Stimulated activated CD4-positive, alpha-beta T cell treated with anti-CD3 and anti-CD28 coated beads, Interleukin-15, amount 100 ng/mL, for 24 hours (primary cell): ENCODE measurements at places on chromosomes 5 and 9.

DNA sequence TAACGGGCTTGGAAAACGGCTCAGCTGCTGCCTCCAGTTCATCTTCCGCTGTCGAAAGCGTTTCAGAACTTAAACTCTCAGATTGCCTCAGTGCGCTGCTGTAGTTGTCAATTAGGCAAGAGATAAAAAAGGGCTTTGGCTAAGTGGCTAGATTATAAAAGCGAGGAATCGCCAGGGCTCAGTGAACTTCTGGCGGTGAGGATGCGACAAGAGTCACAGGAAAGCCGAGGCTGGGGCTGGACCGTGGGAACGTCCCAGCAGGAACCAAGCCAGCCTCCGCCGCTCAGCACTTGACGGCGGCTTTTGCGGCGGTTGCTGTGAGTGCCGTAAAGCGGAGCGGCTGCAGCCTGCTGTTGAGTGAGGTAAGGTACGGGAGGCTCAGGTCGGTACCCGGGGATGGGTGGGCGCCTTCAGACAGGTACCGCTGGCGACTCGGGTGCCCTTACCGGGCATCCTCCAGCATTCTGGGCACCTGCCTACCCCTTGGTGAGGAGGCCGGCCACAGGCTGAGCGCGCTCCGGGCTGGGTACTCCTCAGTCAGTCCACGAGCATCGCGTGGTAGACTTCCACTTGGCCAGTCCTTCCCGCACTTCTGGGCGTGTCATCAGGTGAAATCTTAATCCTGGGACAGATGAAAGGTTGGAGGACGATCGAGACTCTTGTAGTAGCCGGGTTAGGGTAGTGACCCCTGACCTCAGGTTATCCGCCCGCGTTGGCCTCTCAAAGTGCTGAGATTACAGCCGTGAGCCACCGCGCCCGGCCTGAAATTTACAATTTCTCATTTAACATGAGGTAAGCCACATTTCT, at the start of gene FKTN:
TSS of gene FKTN (plus strand) at position 328 of the 807 bp plus-strand sequence. CDS start 16,902 bp downstream, outside the sequence.
- peak; percentile 90 for DNase-seq

GRCh38 chr5:90690307-90690706, 131.7 kb downstream of the ADGRV1 start:
- DNase-seq = no peak

DNA sequence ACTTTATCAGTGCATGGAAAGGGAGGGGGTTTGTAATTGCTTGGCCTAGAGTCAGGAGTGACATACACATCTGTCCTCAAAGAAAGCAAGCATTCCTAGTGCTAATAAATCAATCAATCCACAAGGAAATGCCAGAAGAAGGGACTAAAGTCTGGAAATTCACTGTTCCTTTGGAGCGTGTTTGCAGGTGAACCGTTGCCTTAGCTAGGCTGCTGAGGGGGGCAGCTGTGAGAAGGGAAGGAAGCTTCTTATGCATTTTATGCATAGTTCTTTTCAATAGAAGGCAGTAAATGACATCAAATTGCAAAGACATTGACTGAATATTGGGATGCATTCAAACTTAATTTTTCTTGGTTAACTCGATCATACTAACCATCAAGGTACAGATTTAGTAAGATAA, 1092.5 kb upstream of the SEMA6A start:
- no peak for DNase-seq

- DNase-seq = no peak
These were observed 281.7 kb upstream of the TRPM3 start for GRCh38 chr9:71403106-71403505.

GRCh38 chr9:138061631-138062030, 184.0 kb downstream of the CACNA1B start:
- DNase-seq = no peak

- no peak for DNase-seq
These were observed 24.9 kb downstream of the GNAQ start for GRCh38 chr9:78006734-78007133.

GRCh38 chr9:32968101-32969011, 33.1 kb downstream of the APTX start:
- DNase-seq = peak; percentile 63

- no peak for DNase-seq
These were observed 334.4 kb downstream of the KCTD16 start for GRCh38 chr5:144504929-144505577.

GRCh38 chr9:74463825-74464224, 33.3 kb upstream of the RORB start:
- DNase-seq = no peak

DNA sequence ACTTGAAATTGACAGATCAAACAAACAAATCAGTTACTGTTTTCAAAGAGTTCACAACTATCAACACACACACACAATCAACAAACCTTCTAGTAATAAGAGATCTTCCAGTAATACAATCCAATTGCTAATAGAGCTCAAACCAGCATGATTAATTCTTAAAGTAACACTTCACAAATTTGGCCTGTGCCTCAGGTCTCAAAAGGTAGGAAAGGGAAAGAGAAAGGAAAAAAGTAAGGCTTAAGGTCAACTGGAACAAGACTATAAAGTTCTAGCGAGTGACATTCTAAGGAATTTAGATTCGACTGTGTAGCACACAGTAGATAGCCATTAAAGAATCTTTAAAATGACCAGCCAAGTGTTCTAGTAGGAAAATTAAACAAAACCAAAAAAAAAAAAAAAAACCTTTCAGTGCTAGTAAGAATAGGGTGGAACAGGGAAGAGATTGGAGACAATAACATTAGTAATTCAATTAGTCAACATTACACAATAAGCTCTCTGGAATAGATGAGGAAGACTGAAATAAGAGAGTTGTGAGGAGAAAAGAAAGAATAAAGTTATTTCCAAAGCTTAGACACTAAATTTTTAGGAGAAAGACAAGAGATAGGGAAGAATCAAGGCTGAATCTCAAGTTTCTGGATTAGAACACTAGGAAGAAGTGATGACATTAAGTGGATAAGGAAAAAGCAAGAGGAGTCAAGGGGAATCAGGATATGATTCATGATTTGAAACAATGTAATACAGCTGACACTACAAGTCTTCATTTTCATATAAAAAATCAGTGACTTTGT, 86.1 kb downstream of the FBXL17 start:
- no peak for DNase-seq

GRCh38 chr5:13934921-13935320, 9.6 kb downstream of the DNAH5 start:
- DNase-seq = no peak

GRCh38 chr5:91361055-91361701, 21.9 kb downstream of the ARRDC3 start:
- no peak for DNase-seq

GRCh38 chr5:90898326-90899013, 339.9 kb downstream of the ADGRV1 start:
- no peak for DNase-seq

GRCh38 chr5:96790961-96791504, 16.7 kb downstream of the ERAP1 start:
- DNase-seq = no peak

- DNase-seq = no peak
These were observed 189.4 kb downstream of the AUH start for GRCh38 chr9:91172329-91172728.

DNA sequence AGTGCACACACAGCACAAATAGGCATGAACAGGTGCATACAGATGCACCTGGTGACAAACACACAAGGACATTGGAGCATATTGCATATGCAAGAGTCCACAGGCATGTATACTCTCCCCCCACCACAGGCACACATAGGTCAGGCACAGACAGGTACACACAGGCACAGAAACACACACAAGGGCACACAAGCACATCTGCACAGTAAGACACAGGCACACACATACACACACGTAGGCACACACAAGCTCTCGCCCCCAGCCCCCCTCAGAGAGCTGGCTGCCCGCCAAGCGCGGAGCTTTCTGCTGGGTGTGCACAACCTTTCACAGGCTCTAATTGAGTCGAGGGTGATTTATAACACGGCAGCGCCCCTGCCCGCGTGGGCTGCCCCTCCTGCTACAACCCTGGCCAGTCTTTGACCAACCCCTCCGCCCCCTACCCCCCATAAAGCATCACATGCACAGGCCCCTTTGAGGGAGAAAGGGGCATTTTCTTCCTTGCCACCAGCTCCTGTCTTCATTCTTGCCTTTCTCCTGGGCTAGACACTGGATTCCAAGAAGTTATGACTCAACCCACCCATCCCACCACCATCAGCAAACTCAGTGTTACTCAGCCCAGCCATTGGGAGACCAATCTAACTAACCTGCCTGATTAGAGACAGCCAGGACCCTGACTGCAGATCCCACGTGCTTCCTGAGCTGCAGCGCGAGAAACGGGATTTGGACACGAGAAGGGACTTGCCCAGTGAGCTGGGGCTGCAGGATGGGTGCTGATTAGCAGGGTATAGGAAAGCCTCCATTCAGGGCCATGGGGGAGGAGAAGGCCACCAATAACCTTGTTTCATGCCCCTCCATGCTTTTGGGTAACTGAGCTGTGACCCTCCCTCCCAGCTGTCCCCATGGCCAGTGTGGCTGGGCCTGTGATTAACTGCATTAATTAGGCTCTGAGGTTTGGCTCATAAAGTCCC, 42.8 kb upstream of the PSD2 start:
- DNase-seq = peak; percentile 25

- DNase-seq = no peak
These were observed 417.5 kb downstream of the EFNA5 start for GRCh38 chr5:107253246-107253645.

GRCh38 chr9:138045541-138046490, 168.2 kb downstream of the CACNA1B start:
- DNase-seq = no peak

DNA sequence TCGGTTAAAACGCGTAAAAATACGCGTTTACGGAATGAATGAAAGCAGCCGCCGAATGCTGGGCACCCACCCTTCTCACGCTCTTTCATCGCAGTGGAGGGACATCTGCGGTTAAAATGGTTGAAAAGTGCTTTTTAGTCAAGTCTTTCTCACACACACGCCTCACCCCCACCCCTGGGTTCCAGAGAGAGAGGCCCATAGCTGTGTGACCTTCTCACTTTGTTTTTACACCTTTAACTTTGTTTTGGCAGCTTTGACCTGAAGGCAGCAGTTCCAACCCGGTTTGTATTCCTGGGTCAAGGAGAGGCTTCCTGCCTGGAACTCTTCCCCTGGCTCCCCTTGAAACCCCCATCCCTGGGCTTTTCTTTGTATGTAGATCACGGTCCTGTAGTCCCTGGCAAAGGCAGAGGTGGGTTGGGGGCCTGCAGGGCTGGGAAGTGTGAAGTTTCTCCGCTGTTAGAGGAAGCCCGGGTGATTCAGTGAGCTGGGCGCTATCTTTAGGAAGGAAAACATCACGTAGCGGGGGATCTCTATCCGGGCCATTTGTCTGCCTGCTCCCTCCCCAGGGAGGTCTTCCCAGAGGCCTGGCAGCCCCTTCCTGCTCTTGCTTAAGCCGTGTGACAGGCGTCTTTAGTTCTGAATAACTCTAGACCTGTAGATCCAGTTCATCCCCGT, 29.6 kb downstream of the SPRY4 start:
- DNase-seq = no peak

DNA sequence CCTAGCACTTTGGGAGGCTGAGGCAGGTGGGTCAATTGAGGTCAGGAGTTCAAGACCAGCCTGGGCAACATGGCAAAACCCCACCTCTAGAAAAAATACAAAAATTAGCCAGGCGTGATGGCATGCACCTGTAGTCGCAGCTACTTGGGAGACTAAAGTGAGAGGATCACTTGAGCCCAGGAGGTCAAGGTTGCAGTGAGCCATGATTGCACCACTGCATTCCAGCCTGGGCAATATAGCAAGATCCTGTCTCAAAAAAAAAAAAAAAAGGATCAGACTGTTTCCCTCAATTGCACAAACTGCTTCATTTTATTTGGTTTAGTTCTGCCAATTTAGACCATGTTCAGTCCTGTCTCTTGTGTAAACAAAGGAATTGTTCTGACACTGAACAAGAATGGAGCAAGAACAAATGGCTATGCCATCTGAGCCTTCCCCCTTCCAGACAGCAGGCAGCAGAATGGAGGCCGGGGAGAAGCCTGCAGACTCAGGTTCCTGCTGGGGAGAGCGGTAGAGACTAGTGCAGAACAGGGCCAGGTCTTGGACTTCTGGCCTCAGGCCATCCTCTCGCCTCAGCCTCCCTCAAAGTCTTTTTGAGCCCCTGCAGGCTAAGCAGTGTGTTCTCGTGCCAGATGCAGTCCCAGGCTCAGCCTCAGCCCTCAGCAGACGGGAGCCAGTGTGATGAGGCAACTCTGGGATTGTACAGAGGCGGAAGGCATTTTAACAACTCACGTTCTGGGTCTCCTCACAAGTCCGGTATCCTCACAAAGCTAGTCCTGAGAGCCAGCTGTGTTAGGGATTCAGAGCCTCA, 18.2 kb downstream of the HNRNPH1 start:
- DNase-seq = no peak

GRCh38 chr9:113774963-113775362, 101.1 kb upstream of the ZNF618 start:
- no peak for DNase-seq

DNA sequence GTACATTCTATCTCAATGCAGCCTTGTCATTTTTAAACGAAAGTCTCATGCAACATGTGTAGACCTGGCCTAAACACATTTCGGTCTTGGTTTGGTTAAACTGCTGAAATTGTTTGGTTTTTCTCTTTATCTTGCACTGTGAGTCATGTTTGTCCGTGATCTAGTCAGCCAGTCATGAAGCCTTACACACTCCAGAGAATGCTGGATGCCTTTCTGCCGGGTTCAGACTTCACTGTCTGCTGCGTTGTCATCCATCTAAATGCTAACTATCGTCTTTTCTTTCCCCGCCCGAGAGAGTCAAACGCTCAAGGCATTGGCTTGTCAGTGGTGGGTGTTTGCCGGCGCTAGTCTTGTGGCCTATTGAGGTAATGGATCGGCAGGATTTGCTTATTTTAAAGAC, 1194.6 kb upstream of the WWC1 start:
- no peak for DNase-seq

GRCh38 chr9:121876658-121877271, 216.3 kb downstream of the TTLL11 start:
- no peak for DNase-seq

DNA sequence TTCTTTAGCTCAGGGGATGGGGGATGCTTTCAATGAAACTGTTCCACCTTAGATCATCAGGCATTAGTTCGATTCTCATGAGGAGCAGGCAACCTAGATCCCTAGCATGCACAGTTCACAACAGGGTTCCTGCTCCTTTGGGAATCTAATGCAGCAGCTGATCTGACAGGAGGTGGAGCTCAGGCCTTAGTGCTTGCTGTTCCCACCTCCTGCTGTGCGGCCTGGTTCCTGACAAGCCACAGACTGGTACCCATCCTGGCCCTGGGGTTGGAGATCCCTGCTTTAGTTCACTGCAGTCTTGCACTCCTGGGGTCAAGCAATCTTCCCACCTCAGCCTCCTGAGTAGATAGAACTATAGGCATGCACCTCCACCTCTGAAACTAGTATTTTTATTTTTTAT, 1369.8 kb upstream of the NUDT12 start:
- DNase-seq = no peak

DNA sequence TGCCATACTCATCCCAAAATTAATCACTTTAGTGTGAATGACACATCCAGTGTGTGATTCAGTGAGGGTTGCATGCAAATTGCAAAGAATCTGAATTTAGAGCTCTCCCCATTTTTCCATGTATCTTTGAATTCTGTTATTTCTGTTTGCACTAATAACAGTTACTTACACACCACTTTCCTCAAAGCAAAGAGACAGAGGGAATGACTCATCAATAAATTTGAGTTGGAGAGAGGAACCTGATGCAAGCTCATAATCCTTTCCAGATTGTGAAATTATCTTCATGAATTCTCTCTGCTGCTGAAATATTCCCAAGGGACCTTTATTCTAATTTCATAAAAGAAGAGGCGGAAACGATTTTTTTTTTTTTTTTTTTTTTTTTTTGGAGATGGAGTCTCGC, 204.8 kb downstream of the CDH9 start:
- DNase-seq = no peak
